ENCODE measurements at places on chromosomes 3 and 15.

DNA sequence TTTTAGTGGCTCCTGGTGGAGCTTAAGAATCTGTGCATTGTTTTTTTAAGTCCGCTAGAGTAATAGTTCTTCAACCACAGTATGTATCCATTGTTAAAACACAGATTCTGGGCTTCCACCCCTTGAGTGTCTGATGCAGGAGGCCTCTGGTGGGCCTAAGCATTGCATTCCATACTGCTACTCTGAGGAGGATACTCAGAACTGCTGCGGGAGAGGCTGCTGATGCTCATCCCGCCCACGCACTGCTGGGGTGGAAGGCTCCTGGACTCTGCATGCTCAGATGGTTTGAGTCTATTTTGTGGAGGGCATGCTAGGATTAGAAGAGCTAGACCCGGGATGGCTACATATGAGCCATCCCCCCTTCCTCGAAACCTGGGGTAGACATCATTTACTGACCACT lies 74.4 kb downstream of the THSD4 start:
- no peak for DNase-seq

DNA sequence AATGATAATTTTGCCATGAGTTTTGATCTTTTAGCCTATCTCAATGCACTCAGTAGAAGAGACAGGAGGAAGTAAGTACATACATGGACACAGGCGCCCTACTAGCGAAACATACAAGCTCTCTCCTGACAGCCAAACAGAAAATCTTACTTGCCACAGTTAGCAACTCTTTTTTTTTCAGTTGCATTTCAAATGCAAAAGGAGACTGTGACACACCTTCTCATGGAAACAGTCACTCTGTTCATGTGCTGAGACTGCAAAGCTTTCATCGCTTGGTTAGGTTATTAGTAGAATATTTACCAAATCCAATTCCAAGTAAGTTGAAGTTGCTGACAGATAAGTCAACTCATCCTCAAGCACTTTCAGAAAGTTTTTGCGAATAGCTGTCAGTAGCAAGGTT lies 223.3 kb downstream of the FOXP1 start:
- DNase-seq: no peak

DNA sequence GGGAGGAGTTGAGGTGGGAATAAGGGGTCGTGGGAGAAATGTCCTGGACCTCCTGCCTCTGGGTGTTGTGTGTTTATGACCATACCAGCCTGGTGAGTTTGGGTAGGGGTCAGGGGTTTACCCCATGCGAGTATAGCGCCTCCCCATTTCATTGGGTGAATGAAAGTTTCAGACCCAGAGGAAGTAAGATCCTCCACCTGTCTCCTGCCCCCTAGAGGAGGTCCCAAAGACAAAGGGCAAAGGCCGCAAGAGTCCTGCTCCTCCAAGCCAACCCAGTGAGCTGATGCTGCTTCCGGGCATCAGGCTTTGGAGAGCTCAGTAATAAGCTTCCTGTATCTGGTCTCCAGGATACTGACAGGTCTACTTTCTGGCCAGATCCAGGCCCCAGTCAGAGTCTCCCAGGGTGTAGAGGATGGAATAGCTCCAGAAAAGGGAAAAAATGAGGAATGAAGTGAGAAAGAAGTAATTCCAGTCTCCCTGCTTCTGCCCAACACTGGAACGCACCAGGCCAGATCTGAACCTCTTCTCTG lies 6.4 kb upstream of the TBC1D21 start:
- DNase-seq: no peak

GRCh38 chr3:15511156-15511555 lies 10.3 kb downstream of the COLQ start:
- no peak for DNase-seq

DNA sequence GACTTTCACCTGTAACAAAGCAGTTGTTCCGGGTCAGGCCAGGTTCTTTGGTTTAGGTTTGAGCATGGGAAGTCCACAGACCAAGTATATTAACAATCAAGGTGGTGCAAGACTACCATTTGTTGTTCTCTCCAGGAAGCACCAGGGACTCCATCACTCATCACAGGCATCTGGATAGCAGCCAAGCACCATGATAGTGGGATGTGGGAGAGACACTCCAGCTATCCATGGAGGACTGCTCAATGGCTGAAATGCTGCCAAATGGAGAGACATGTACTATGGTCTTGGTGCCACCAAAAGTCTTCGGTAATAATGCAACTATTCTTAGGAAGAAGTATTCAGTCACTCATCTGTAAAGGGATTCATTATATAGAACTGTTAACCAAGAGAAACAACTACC lies 143.0 kb downstream of the TNIK start:
- DNase-seq: no peak

GRCh38 chr15:100948430-100948762 lies 29.2 kb downstream of the LRRK1 start:
- no peak for DNase-seq

DNA sequence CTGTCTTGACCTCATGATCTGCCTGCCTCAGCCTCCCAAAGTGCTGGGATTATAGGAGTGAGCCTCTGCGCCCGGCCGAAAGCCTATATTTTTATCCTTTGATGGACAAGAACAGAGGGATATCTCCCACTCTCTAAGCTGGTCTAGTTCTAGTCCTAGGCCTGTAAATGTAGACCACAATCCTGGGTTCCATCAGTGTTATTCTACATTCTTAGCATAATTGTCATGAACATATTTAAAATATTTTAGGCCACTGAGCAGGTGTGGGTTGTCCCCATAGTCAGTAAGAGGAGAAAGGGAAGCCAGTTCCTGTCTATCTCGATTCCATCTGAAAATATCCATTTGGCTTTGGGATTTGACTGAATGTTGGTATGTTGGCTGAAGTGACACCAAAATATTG lies 118.1 kb downstream of the EBLN2 start:
- DNase-seq: no peak

GRCh38 chr15:52649686-52650085 lies 29.5 kb downstream of the ATOSA start:
- DNase-seq: no peak

DNA sequence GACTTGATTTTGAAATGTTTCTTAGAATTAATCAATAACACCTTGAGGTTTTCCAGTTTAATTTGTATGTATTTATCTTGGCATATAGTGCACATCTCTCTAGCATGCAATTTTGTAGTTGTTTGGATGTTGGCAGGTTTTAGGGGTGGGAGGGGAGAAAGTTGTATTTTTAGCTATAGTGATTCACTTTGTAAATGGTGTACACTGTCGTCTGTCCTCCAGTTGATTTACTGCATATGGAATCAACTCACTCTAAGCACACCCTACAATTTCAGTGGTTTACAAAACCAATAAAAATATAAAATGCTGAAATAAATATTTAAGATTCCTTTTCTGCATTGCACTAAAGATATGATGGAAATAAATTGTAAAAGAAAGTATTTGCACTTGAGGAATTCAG lies 199.1 kb downstream of the CDIN1 start:
- no peak for DNase-seq

GRCh38 chr15:74997141-74997540 lies 1.8 kb downstream of the SCAMP5 start:
- DNase-seq: no peak

GRCh38 chr3:172882563-172882962 lies 132.0 kb downstream of the ECT2 start:
- no peak for DNase-seq

DNA sequence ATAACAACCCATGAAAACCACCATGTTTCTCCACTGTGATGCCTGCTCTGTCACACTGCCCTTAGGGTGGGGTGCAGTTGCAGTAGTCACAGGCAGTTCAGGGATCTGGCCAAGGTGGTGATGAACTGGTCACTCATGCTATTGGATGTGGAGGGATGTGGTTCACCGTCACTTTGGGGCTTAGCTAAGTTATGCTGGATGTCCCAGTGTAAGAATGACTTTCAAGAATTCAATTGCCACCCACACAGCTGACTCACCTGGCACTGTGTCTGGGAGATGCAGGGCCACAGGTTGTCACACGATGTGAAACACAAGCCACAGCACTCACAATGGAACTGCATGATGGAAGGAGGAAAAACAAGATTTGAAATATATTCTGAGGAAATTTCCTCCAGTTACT lies 146.1 kb upstream of the CTNNB1 start:
- DNase-seq: no peak
